ENCODE measurements at places on chromosomes 13 and 19.

- DNase-seq = no peak
Observed at GRCh38 chr19:1425102-1425837, 12.9 kb upstream of the RPS15 start.

DNA sequence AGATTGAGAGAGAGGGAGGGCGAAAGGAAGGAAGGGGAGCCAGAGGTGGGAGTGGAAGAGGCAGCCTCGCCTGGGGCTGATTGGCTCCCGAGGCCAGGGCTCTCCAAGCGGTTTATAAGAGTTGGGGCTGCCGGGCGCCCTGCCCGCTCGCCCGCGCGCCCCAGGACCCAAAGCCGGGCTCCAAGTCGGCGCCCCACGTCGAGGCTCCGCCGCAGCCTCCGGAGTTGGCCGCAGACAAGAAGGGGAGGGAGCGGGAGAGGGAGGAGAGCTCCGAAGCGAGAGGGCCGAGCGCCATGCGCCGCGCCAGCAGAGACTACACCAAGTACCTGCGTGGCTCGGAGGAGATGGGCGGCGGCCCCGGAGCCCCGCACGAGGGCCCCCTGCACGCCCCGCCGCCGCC, at the start of gene TNFSF11:
Gene TNFSF11, plus strand, starts transcription at position 142 of the 400 bp plus-strand sequence. Its CDS starts 152 bp downstream, at position 294.
- DNase-seq = peak; percentile 13

GRCh38 chr13:104270731-104271130, 1204.5 kb upstream of the SLC10A2 start:
- no peak for DNase-seq

DNA sequence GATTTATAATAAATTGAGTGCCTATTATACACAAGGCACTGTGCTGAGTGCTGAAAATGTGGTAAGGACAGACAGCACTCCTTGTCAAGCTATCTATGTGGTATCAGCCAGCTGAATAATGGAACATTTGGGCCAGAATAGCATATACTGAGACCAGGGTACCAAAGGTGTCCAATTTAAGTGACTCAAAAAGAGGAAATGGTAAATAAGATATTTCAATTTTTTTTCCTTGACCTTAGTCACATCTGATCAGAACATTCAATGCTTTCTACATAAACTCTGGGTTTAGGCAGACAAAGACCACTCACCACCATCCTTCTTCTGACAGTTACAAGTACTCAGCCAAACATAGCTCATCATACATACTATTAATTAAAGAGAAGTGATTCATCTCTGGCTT, 43.2 kb downstream of the RCBTB2 start:
- no peak for DNase-seq

GRCh38 chr19:2252797-2253105, 3.5 kb downstream of the JSRP1 start:
- no peak for DNase-seq

- DNase-seq = peak; percentile 39
Observed at GRCh38 chr19:16283210-16284061, 41.2 kb upstream of the KLF2 start.

GRCh38 chr19:53917356-53917755, 8.3 kb downstream of the CACNG7 start:
- no peak for DNase-seq

GRCh38 chr13:95457294-95457693, 95.2 kb upstream of the CLDN10 start:
- no peak for DNase-seq

DNA sequence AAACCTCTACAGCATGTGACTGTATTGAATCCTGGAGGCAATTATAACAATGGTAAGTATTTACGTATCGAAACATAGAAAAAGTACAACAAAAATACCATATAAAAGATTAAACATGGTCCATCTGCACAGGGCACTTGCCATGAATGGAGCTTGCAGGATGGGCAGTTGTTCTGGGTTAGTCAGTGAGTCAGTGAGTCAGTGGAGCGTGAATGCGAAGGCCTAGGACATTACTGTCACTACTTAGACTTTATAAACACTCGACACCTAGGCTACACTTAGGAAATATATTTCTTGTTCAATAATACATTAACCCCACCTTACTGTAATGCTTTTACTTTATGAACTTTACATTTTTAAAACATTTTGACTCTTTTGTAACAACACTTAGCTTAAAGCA, 35.6 kb upstream of the TMTC4 start:
- DNase-seq = no peak

- DNase-seq = no peak
Observed at GRCh38 chr19:9875031-9875627, 40.0 kb downstream of the PIN1 start.

- no peak for DNase-seq
Observed at GRCh38 chr13:104034891-104035290, 968.7 kb upstream of the SLC10A2 start.

GRCh38 chr19:28235606-28236125, 977.3 kb downstream of the UQCRFS1 start:
- no peak for DNase-seq

DNA sequence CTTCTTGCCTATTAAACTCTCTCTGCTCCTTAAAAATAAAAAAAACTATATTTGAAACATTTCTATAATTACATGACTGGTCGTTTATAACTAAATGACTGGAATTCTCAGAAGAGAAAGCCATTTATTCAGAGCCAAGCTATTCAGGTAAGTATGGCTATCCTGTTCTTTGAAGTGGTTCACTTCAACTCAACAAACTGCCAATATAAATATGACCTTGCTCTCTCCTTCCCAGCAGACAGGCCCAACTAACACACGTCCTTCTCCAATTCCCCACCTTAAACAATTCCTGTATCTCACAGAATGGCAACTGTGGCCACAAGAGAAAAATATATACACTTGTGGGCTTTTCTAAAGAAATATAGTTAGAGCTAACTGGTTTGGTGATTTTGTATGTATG, 153.9 kb downstream of the MIPEP start:
- no peak for DNase-seq

- no peak for DNase-seq
Observed at GRCh38 chr19:29714371-29714952, 599 bp downstream of the C19orf12 start.

DNA sequence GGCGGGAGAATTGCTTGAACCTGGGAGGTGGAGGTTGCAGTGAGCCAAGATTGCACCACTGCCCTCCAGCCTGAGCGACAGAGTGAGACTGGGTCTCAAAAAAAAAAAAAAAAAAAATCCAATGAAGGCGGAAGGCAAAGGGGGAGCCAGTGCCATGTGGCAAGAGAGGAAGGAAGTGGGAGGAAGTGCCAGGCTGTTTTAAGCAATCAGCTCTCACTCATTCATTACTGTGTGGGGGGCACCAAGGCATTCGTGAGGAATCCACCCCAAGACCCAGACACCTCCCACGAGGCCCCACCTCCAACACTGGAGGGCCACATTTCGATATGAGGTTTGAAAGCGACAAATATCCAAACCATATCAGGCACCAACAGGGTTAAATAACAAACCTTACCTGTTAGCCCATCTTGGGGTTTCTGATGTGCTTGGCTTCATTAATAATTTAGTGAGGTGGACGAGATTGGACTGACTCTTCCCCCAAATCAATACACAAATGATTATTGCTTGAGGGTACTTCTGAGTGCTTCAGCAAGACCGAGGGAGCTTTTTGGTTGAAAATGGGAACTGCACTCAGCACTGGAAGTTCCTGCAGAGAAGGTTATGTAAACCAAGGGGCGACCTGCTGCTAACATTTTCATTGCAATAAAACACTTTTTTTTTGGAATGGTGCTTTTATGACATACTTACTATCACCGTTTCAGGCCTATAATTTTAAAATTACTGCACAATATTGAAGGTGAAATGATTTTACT, 7.5 kb upstream of the LRP3 start:
- DNase-seq = no peak

- no peak for DNase-seq
Observed at GRCh38 chr13:108315991-108316390, 46.5 kb downstream of the TNFSF13B start.

DNA sequence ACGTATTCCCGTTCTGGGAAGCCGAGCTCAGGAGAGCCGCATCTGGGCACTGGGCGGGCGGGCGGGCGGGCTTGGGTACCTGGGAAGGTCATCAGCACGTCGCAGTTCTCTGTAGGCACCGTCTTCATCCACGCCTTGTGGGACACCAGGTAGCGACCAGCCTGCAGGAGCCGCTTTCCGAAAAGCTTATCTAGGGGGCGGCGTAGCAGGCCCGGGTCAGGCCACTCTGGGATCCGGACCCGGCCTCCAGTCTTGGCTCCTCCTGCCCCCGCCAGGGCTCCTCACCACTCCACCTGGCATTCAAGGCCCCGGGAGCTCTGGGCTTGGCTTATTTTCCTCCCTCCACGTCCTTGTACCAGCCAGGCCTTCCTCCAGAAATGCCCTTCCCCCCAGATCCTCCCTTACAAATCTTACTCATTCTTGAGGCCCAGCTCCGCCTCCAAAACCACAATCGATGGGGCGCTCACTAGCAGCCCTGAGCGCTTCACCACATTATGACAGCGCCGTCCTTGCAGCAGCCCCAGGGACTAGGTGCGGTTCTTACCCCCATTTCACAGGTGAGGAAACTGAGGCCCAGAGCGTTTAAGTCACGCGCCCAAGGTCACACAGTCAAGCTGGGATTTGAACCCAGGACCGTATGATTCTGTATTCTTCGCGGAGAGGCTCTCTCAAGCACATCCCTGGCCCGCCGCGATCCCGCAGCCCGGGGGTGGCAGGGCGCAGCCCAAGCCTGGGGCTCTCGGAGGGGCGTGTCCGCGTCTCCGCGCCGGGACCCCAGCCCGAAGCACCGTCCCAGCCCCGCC, 843 bp downstream of the ANO8 start:
- DNase-seq = no peak

DNA sequence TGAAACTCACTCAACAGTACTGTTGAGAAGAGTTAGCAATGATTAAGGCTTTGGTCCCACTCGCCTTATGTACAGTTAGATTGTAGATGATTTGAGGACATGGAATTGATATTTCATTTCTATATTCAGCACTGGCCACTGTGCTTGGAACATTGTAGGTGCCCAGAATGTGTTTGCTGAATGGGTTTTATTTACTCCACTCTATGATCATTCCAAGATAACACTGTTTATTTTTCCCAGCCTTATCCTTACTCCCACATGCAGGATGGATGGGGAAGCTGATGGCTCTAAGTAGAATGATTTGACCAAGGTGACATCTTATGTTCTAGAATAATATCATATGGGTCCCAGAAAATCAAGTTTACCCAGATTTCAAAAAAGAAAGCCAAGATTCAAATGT, 124.6 kb upstream of the RXFP2 start:
- DNase-seq = no peak

DNA sequence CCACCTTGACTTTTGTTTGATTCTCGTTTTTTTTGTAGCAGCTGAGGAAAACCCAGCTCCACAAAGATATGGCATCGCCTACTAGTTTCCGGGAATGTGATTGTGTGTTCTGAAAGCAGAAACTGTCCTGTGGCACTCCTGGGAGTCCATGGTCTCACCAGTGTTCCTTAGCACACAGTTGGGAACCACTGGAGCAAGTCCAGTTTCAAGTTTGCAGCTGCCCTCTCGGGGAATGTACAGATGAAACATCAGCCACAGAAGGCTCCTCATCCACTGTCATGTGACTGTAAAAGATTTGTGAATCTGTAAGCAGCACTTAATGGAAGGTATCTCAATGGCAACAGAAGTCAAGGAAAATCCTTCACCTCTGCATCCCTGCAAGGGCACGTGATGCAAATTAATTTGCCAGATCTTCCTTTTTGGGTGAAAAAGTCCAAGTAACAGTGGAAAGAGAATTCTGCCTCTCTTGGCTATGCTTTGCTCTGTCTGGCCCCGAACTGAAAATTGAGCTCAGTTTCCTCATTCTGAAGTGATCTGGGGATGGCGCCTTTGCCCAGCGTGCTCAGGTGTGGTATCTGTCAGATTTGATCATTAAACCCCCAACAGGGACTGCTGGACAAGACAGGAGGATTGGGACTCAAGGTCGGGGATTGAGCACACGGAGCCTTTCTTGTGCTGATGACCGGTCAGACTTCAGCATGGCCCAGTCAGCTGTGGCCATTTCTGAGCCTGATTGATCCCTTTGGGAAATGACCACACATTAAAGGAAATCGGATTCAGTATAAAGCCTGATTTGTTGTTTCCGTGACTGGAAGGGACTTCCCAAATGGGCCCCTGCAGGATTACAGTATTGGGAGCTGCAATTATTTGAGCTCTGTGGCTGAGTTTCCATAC, 58.8 kb downstream of the ING1 start:
- DNase-seq = no peak

DNA sequence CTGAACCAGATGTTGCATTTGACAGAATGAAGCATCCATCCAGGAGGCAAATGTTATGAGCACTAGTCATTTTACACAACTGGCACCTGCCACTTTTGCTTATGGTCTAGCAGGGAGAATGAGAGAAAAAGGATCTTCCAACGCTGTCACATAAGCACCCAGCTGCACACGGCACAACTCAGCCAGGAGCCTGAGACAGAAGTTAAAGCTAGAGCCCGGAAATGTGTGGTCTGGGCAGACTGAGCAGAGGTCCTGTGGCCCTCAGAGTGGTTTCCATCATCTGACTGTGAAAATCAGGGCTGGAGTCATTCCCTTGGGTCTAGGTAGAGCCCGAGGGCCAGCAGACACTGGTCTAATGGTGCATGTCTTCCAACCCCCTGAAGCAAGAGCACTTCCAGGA, 78.4 kb upstream of the XPO4 start:
- no peak for DNase-seq

DNA sequence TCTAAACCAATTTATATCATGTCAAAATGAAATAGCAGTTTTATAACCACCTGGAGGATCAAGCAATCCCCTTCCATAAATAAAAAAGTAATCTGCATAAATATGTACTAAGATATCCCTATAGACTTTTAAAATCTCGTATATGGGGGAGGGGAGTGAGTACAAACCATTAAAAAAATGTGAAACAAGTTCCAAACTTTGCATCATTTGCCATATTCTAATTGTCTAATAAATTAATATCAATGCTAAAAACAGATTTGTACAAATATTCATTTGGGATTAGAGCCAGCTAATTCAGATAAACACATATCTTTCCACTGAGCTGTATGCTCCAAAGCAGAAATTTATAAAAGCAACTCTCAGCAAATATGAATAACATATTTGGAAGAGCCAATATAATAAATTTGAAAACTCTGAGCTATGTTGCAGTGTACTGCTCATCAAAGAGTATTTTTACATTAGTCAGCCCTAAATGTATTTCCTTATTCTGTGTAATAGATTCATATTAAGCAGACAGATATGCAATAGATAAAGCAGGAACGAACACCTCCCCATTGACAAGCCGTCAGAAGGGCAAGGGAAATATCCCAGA, 970.2 kb downstream of the EFNB2 start:
- no peak for DNase-seq

Measured in stimulated activated CD8-positive, alpha-beta memory T cell treated with anti-CD3 and anti-CD28 coated beads, Interleukin-15, amount 100 ng/mL, for 24 hours (primary cell).